CD4-positive, alpha-beta T cell treated with Interleukin-21 for 1 hour (primary cell): ENCODE measurements at places on chromosomes 1 and 21.

DNA sequence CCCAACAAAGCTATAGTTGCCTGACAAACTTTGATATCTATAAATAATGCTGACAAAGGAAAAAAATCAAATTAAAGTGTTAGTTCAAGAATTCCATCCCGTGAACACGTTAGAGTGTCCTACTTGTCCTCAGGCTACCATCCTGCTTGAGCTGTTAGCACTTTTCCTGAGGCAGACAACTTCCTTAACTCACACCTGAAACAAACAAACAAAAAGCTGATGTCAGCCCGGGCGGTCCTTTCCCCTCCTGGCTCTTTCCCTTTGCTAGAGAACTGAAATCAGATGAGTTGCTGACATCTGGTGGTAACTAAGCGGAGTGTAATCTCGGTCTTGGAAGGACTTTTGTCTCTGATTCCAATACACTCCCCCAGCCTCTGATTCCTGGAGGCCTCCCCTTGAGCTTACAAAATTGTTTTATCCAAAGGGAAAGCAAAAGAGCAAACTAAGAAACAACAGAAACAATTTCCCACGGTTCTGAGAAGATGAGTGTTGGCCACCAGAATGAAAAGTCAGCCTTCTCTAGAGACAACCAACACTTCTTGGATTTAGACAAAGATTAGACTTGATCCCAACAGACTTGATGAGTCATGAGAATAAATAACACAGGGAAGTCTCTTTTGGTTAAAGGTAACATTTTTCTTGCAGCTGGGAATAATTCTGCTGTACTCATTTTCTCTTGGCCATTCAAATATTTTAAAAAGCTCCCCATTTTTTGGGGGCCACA is 135.4 kb downstream of the PROX1 start:
- DNase-seq, result peak; percentile 23

GRCh38 chr1:53446051-53446450 is 13.1 kb upstream of the DMRTB1 start:
- no peak for DNase-seq

GRCh38 chr1:51482881-51483280 is 36.2 kb downstream of the EPS15 start:
- no peak for DNase-seq

GRCh38 chr1:72186733-72187307 is 95.5 kb downstream of the NEGR1 start:
- DNase-seq, result no peak

DNA sequence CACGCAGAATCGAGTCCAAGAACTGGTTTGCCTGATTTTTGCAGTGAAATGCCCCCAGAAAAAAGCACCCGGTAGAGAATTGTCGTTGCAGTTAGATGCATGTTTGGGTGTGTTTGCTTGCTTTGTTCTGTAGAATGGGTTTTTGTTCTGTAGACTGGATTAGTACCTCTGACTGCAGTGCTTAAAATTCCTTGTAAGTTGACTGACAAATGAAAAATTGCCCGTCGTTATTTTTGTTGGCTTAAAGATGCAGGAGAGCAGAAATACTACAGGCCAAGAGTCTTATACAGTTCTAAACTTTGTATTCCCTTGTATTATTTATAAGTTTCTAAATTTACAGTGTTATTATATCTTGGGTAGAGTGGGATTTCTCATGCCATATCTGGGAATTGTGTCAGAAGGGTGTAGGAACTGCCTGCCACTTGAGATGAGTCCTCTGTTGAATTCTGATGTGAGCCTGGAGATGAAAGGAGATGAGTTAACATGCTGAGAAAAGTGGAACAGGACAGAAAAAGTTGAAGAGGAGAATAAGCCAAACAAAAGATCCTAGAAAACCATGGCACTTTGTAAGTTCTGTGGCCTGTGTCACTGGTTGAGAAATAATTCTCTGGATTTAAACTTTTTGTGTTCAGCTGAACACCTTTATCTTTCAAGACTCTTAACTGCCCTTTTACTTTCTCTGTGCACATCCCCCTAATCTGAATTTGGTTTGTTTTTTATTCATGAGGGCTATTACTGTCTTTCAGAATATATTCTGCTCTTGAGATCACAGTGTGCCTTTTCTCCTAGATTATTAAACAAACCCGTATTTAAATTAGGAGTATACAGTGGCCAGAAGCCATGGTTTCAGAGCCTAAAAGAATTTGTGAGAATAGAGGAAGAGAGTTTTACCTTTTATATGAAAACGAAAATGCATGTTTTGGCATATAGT is 1.4 kb downstream of the DESI2 start:
- DNase-seq, result no peak

- peak; percentile 31 for DNase-seq
Observed at GRCh38 chr1:2251786-2252185, 23.7 kb downstream of the SKI start.

GRCh38 chr1:95097426-95097825 is 19.7 kb upstream of the TLCD4 start:
- no peak for DNase-seq

DNA sequence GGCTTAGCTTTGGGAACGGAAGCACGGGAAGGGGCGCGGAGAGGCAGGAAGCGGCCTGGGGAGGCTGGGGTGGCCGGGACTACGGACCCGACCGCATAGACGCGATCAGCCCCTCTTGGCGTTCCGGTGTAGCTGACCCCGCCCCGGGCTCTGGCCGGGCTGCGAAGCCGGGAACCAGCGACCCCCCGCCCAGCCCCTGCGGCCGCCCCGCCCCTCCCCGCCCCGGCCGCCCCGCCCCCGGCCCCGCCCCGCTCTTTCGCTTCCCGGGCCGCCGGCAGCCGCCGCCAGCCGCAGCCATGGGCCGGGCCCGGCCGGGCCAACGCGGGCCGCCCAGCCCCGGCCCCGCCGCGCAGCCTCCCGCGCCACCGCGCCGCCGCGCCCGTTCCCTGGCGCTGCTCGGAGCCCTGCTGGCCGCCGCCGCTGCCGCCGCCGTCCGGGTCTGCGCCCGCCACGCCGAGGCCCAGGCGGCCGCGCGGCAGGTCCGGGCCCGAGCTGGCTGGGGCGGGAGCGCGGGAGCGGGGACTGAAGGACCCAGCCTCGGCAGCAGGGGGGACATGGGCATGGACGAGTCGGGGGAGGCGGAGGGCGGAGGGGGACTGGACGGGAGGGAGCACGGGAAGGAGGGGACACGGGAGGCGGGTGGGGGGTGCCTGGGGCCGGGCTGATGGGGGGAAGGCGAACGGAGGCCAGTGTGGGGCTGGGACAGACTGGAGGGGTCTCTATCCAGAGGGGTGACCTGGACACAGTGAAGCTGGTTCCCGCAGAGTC is at the start of gene SELENON:
TSS of gene SELENON (plus strand) at position 259 of the 768 bp plus-strand sequence. CDS start at position 297, 38 bp downstream.
- peak; percentile 47 for DNase-seq

GRCh38 chr1:208080396-208081286 is 163.5 kb downstream of the PLXNA2 start:
- no peak for DNase-seq

- no peak for DNase-seq
Observed at GRCh38 chr1:5364591-5364990, 627.6 kb downstream of the NPHP4 start.

DNA sequence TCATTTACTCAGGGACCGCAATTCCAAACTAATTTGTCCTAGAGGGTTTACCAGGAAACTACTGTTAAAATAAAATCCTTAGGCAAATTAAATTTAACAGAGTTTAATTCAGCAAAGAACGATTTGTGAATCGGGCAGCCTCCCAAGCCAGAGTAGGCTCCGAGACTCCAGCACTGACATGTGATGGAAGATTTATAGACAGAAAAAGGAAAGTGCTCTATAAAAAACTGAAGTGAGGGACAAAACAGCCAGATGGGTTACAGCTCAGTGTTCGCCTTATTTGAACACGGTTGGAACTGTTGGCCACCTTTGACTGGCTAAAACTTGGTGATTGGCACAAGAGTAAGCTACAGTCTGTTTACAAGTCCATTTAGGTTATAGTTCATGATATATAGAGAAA is 35.2 kb upstream of the RCSD1 start:
- DNase-seq, result no peak

GRCh38 chr1:159436469-159436868 is 3.1 kb upstream of the OR10J1 start:
- DNase-seq, result no peak

DNA sequence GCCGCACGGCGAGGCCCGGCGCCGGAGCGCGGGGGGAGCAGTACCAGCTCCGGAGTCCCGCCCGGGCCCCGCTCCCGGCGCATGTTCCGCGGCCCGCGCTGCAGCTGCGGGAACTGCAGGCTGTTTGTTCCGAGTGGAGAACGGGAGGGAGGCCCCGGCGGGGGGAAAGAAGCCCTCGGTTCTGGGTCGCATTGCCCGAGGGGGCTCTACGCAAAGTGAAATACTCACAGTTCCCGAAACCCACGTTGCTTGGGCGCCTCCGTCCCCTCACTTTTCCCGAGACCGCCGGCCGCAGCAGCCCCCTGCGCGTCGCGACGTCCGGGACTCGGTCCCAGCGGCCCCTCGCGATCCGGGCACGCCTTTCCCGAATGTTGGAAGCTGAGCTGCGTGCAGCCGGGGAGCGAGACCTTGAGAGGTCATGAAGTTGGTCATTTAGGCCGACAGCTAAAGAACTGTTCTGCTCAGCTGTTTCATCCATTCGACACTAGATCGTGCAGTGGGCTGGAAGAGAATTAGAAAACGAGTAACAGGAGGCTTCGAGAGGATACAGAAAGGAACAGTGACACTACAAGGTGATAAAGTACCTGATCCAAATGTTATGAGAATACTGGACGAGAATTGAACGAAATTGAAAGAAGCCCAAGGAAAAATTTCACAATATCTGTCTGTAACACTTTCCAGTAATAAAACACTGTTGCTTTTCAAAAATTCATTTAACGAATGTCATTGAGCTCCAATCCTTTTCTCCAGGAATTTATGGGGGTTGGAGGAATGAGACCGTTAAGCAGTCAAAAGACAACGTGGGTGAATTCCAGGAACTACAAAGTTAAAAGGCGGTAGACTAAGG is 657 bp upstream of the LIN9 start:
- DNase-seq, result no peak

DNA sequence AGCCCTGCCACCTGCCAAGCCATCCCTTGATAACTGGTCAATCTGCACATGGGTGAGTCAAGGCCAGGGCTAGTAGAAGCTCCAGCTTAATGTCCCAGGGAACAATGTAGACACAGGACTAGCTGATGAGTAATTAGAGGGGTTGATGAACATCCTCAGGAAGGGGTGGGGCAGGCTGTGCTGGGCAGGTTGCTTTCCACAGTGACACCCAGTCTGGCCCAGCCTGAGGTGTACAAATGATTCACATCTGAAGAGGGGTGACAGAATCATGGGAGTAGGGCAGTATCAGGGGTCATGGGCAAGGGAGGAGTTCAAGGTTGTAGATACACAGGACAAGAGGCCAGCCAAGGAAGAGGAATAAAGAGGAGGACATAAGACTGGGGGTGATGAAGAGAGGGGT is 4.3 kb downstream of the LPAR3 start:
- DNase-seq, result peak; percentile 4

- DNase-seq, result no peak
Observed at GRCh38 chr21:25127811-25128210, 479.5 kb downstream of the MRPL39 start.

GRCh38 chr1:212943393-212943710 is 7.0 kb upstream of the VASH2 start:
- no peak for DNase-seq

DNA sequence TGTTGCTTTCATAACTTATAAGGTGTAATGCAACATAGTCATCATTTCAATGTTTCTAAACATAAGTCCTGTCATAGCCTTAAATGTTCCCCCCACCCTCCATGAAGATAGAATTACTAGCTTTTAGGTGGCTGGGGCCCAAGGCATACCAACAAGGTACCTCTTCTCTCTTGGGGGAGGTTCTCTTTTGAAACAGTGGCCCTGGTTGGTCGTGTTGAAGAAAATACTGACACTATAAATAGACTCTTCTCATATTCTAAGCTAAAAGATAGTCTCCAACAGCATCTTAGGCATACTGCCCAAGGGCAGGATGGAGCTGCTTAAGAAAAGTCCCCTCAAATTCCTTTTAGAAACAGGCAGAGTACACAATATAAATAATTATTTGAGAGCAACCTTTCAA is 255.0 kb downstream of the FAF1 start:
- no peak for DNase-seq

DNA sequence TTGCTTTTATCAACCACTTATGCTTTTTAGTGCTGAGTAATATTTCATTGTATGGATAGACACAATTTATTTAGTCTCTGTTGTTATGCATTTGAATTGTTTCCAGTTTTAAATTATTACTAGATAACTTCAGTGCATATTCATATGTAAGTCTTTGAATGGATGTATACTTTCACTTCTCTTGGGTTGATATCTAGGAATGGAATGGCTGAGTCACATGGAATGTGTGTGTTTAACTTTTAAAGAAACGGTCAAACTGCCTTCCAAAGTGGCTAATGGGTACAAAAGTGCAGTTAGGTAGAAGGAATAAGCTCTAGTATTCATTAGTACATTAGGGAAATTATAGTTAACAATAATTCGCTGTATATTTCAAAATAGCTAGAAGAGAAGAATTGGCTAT is 82.4 kb downstream of the NPHS2 start:
- no peak for DNase-seq

DNA sequence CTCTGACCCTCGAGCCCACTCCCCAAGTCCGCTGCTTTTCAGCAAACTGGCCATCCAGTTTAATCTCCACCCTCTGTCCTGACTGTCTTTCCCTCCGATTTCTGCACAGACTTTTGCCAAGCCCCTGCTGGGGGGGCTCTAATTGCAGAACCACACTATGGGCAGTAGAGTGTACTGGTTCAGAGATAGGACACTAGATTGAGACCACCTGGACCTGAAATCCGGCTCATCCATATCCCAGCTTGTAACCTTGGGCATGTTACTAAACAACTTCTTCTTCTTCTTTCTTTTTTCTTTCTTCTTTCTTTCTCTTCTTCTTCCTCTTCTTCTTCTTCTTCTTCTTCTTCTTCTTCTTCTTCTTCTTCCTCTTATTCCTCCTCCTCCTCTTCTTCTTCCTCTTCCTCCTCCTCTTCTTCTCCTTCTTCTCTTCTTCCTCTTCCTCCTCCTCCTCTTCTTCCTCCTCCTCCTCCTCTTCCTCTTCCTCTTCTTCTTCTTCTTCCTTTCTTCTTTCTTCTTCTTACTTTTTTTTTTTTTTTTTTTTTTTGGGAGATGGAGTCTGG is 7.7 kb downstream of the LRRC71 start:
- DNase-seq, result no peak

DNA sequence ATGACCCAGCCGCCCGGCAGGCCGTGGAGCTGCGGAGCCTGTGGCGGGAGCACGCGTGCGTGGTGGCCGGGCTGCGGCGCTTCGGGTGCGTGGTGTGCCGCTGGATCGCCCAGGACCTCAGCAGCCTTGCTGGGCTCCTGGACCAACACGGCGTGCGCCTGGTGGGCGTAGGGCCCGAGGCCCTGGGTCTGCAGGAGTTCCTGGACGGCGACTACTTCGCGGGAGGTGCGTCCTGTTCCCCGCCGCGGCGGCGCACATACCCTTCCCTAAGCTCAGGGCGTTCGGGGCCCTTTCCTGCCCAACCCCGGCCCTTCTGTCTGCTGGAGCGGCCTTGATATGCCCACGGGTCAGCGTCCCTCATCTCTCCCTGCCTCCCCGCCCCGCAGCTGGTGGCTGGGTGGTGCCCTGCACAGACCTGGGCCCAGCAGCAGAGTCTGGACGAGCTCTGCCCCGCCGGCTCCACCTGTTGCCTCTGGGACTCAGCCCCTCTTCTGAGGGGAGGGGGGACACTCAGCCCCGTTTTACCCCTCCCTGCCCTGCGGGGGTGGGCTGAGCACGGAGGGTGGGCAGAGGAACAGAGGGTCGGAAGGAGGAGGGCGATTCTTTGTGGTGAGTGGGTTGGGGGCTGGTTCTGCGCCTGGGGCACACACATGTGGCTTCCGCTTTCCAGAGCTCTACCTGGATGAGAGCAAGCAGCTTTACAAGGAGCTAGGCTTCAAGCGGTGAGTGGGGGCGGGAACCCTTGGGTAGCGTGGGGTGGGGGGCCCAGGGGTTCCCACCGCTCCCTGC is 688 bp downstream of the PRXL2B start:
- DNase-seq, result no peak
